Nasal cavity respiratory epithelium epithelial cell of viscerocranial mucosa (primary cell): ENCODE measurements at places on chromosomes 16 and 17. TPM values are rescaled to one million over a fixed set of nuclear protein-coding genes. Genes with fewer than 3 reads are reported as not detected.

Gene ITGA3
- 768 and 1,097 TPM in 2 replicates for total RNA-seq

Gene SEZ6L2
- total RNA-seq = 4.8 and 18.9 TPM in 2 replicates

Gene RND2
- total RNA-seq = under 0.01 and 0.07 TPM in 2 replicates

Gene OTOA
- under 0.01 TPM in 2 replicates for total RNA-seq

Gene KREMEN2
- 3.8 and 10.2 TPM in 2 replicates for total RNA-seq

Gene ZNF385C
- total RNA-seq = 0.34 and 0.43 TPM in 2 replicates
